ENCODE measurements at places on chromosomes 6 and 20.

DNA sequence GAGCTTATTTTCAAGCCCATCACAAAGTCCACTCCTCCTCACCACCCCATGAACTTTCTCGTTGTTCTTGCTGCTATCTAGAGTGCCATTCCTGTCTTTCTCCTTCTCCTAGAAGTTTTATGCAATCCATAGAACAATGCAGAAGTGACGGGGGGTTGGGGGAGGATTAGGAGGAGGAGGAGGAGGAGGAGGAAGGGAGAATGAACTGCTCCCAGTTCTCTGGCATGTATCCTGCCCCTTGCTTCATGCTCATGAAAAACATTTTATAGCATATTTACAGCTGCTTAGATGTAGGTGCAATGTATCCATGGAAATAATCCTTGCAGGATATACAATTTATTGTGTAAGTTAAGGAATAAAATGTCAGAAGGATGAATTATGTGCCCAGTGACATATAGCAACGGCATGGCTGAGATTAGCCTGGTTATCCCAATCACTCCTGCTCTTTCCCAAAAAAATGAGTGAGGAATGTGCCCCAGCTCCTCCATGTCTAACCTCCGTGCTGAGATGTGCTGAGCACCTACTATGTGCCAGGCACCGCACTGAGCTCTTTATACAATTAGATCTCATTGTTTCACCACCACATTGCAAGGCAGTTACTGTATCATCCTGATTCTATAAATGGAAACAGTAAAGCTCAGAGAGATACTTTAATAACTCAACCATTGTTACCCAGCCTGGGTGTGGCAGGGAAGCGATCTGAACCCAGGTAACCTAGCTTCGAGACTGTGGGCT is 41.6 kb upstream of the TFAP2C start:
- DNase-seq, result no peak
- peaks cover 6% of the 10 kb centered on the region for H3K27me3 ChIP-seq

DNA sequence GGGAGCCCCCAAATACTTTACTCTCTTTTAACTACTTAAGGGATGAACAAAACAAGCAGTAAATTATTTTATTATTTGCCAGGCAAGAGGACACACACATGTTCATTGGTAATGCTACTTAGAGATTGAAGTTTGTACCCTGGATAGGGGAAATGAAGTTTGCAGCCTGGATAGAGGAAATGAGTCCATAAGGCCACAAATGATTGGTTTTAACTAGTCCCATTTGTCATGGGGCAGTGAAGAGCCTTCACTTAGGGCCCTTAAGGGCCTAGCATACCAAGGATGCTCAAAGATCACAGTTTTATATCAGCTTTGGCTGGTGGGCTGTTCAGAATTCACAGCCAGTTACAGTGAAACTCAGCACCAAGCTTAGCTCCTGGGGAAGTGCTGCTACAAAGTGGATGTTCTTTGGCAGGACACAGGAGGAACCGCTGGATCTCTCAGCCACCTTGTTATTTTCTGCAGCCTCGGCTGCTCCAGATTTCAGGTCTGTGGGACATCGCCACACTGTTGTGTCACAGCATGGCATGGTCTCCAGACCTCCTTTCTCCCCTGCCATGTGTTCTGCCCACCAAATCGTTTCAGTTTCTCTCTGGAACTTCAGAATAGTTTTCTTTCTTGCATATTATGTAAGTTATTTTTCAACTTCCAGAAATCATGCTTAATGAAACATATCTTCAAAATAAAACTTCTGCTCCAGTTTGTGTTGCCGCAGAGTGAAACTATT is 41.8 kb downstream of the NCOA7 start:
- no peak overlapping the region for H3K27ac ChIP-seq
- no peak overlapping the region for H3K4me3 ChIP-seq
- no peak for DNase-seq
- H3K4me1 ChIP-seq, result no peaks in the 10 kb centered on the region
- H3K36me3 ChIP-seq, result peaks cover 3% of the 10 kb centered on the region

DNA sequence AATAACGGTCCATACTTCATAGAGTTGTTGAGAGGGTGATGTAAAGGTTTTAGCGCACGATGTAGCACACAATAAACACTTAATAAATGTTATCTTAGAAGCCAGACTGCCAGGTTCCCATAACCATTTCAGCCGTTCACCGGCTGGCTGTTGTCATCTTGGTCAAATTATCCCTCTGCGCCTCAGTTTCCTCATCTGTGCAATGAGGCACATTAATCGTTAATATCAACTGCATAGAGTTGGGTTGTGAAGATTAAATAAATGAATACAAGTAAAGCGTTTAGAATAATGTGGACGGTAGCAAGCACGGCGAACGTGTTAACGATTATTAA is 432 bp upstream of the PSMF1 start:
- peaks cover 44% of the 10 kb centered on the region for H3K4me1 ChIP-seq
- H3K27ac ChIP-seq, result no peak overlapping the region
- H3K36me3 ChIP-seq, result no peaks in the 10 kb centered on the region
- no peaks in the 10 kb centered on the region for H3K27me3 ChIP-seq
- no peak for DNase-seq
- H3K4me3 ChIP-seq, result peak overlapping the region; percentile 96

DNA sequence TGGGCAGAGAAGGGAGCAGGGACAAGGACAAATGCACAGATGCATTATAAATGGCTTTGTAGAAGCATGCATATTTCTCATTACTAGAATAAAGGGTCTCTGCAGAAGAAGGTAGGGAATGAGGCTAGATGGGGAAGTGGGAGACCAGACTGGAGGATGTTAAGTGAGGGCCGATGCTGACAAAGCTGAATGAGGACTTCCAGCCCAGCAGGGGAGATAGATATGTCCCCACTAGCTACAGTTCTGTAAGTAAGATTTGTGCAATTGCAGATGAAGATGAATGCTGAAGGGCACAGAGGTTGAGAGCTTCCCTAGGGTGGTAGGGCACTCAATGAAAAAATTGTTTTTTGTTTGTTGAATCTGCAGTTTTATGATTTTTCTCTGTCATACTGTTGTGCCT is 16.9 kb downstream of the ADGRG6 start:
- no peak overlapping the region for H3K27ac ChIP-seq
- no peaks in the 10 kb centered on the region for H3K27me3 ChIP-seq
- peaks cover 30% of the 10 kb centered on the region for H3K4me1 ChIP-seq
- H3K4me3 ChIP-seq, result peak overlapping the region; percentile 7

DNA sequence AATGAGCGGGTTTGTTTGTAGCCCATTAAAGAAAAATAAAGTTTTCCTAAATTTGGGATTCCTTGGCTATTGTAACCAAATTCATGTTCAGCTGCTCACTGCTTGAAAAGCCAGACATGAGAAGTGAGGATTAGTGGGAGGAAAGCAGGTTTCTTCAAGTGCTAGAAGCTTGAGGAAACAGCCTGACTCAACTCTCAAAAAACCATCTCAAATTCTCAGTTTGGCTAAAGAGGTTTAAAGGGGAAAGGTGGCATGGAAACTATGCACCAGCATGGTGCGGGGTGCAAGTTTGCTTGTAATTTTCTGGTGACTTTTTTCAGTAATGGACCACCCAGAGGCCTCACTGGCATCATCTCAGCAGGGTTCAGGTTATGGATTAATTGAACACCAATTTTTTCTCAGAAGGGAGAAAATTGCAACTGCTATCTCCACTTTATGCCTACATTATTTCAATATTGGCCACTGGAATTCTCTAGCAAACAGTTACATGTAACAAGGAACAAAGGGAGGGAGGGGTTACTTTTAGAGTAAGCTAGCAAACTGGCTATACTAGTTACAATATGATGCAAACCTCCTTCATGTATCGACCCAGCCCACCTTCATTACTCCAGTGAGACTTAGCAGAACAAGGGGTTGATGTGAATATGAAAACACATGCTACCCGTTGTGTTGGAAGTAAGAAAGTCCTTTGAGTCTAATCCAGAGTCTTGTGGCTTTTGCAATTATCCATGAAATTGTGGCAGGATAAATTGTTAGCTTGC is 85.0 kb upstream of the IFNGR1 start:
- H3K36me3 ChIP-seq, result no peaks in the 10 kb centered on the region
- no peaks in the 10 kb centered on the region for H3K4me1 ChIP-seq
- H3K4me3 ChIP-seq, result no peak overlapping the region
- peaks cover 25% of the 10 kb centered on the region for H3K27me3 ChIP-seq

- no peak for DNase-seq
- no peaks in the 10 kb centered on the region for H3K4me1 ChIP-seq
- H3K27me3 ChIP-seq, result no peaks in the 10 kb centered on the region
Observed at GRCh38 chr6:140592877-140593276, 1218.4 kb upstream of the CITED2 start.

GRCh38 chr6:6680526-6680925 is 92.0 kb downstream of the LY86 start:
- DNase-seq, result no peak
- H3K27ac ChIP-seq, result no peak overlapping the region
- H3K4me3 ChIP-seq, result no peak overlapping the region
- peaks cover 28% of the 10 kb centered on the region for H3K4me1 ChIP-seq
- H3K27me3 ChIP-seq, result peaks cover 10% of the 10 kb centered on the region
- no peaks in the 10 kb centered on the region for H3K36me3 ChIP-seq

- no peak for DNase-seq
- H3K27me3 ChIP-seq, result peaks cover 3% of the 10 kb centered on the region
- peaks cover 12% of the 10 kb centered on the region for H3K4me1 ChIP-seq
- no peak overlapping the region for H3K4me3 ChIP-seq
- no peak overlapping the region for H3K27ac ChIP-seq
Observed at GRCh38 chr6:143055213-143055612, 5.5 kb upstream of the AIG1 start.

GRCh38 chr6:170033666-170034065 is 257.2 kb downstream of the DLL1 start:
- no peak overlapping the region for H3K4me3 ChIP-seq
- peaks cover 20% of the 10 kb centered on the region for H3K4me1 ChIP-seq
- DNase-seq, result no peak
- H3K27me3 ChIP-seq, result peaks cover 3% of the 10 kb centered on the region

DNA sequence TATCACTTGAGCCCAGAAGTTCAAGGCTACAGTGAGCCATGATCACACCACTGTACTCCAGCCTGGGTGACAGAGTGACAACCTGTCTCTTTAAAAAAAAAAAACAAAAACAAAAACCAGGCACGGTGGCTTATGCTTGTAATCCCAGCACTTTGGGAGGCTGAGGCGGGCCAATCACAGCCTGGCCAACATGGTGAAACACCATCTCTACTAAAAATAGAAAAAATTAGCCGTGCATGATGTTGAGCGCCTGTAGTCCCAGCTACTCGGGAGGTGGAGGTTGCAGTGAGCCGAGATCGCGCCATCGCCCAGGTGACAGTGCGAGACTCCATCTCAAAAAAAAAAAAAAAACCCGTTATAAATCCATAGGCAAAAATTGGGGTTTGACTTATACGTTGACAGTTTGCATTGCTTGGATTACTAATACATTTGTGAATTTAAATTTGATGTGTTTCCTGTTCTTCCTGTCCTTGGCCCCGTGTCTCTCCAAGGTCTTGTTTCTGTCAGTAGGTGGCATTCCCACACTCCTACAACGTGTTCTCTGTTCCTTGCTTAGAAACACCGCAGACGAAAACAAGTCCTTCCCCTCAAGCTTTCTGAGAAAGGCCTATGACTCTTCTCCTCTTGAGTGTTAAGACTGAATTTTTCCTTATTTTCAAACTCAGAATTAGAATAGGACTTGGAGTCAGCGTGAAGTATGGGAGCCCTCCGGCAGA is 147.0 kb downstream of the DTNBP1 start:
- peaks cover 32% of the 10 kb centered on the region for H3K36me3 ChIP-seq
- peak overlapping the region; percentile 23 for H3K4me3 ChIP-seq
- no peak overlapping the region for H3K27ac ChIP-seq
- no peak for DNase-seq

GRCh38 chr6:75546381-75546780 is 52.8 kb upstream of the FILIP1 start:
- no peak overlapping the region for H3K4me3 ChIP-seq
- H3K36me3 ChIP-seq, result no peaks in the 10 kb centered on the region
- no peak overlapping the region for H3K27ac ChIP-seq
- peaks cover 2% of the 10 kb centered on the region for H3K27me3 ChIP-seq
- no peak for DNase-seq

DNA sequence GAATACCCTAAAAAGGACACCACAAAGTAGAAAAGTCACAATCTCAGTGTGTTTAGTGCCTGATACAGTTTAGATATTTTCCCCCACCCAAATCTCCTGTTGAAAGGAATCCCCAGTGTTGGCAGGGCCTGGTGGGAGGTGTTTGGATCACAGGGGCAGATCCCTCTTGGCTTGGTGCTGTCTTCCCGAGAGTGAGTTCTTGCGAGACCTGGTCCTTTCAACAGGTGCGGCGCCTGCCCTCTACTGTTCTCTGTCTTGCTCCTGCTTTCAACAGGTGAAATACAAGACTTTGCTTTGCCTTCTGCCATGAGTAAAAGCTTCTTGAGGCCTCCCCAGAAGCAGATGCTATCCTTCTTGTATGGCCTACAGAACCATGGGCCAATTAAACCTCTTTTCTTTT is 534.3 kb upstream of the NRSN1 start:
- peak overlapping the region; percentile 59 for H3K27ac ChIP-seq
- H3K27me3 ChIP-seq, result no peaks in the 10 kb centered on the region
- no peak overlapping the region for H3K4me3 ChIP-seq
- peaks cover 23% of the 10 kb centered on the region for H3K4me1 ChIP-seq
- DNase-seq, result no peak

GRCh38 chr6:36888654-36889481 is 3.1 kb downstream of the C6orf89 start:
- H3K36me3 ChIP-seq, result no peaks in the 10 kb centered on the region
- no peaks in the 10 kb centered on the region for H3K27me3 ChIP-seq
- H3K4me3 ChIP-seq, result peak overlapping the region; percentile 0
- H3K4me1 ChIP-seq, result peaks cover 22% of the 10 kb centered on the region

GRCh38 chr6:144423167-144423566 is 138.0 kb downstream of the UTRN start:
- H3K27me3 ChIP-seq, result no peaks in the 10 kb centered on the region
- DNase-seq, result no peak
- peaks cover 29% of the 10 kb centered on the region for H3K4me1 ChIP-seq
- H3K36me3 ChIP-seq, result peaks cover 10% of the 10 kb centered on the region
- H3K4me3 ChIP-seq, result no peak overlapping the region

- no peaks in the 10 kb centered on the region for H3K36me3 ChIP-seq
- no peak overlapping the region for H3K4me3 ChIP-seq
- H3K4me1 ChIP-seq, result no peaks in the 10 kb centered on the region
- H3K27me3 ChIP-seq, result no peaks in the 10 kb centered on the region
- H3K27ac ChIP-seq, result no peak overlapping the region
Observed at GRCh38 chr20:5621305-5621704, 128.9 kb upstream of the SHLD1 start.

DNA sequence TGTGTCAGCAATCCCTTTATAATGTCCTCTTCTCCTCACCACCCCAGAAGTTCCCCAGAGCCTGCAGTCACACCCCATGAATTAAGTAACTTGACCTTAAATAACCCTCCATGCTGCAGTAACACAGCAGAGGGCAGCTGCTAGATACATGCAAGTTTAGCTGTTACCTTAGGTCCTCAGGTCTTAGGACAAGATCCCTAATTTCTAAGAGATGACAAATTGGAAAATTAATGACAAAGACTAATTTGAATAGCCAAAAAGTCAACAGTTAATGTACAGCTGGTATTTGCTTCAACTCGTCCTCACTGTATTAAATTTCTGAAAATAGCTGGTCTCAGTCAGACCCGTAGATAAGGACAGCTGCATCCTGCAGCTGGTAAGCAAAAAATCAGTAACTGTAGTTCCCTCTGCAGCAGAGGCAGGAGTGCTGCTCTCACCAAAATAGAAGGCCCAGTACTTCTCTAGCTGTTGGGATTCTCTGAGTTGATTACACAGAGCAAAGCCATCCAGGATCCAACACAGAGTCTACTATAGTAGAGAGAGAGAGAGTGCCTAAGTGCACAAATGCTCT is 62.4 kb downstream of the TNFRSF21 start:
- no peak for DNase-seq
- H3K4me3 ChIP-seq, result no peak overlapping the region
- peaks cover 16% of the 10 kb centered on the region for H3K4me1 ChIP-seq
- H3K36me3 ChIP-seq, result peaks cover 3% of the 10 kb centered on the region
- H3K27me3 ChIP-seq, result no peaks in the 10 kb centered on the region
- peak overlapping the region; percentile 97 for H3K27ac ChIP-seq

- H3K4me3 ChIP-seq, result peak overlapping the region; percentile 76
- no peak for DNase-seq
Observed at GRCh38 chr6:158910484-158911440, 89.2 kb downstream of the RSPH3 start.

All from neural crest cell (in vitro differentiated cells).